ENCODE measurements at places on chromosomes 6 and 20. TPM values are rescaled to one million over a fixed set of nuclear protein-coding genes. Genes with fewer than 3 reads are reported as not detected.

Gene MAK
- 0.22 TPM for total RNA-seq

GRCh38 chr6:106167096-106167814 is 81.1 kb downstream of the PRDM1 start:
- DNase-seq, result no peak

GRCh38 chr6:4936681-4937041 is 67.2 kb downstream of the RPP40 start:
- DNase-seq, result no peak

DNA sequence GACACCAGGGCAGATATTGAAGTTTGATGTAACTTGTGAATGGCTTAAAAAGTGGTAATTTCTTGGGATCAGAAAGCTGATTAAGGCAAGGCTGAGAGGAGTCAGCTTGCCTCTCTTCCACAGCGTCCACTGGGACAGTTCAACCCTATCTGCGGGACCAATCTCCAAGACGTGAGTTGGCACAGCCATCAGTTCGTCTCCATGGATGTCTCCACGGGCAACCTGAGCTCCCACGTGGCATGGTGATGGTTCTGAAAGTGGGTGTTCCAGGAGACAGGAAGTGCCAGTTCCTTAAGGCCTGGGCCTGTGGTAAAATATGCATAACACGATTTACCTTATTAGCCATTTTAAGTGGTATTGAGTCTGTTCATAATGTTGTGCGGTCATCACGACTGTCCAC is 67.9 kb upstream of the BHLHE23 start:
- DNase-seq, result no peak

DNA sequence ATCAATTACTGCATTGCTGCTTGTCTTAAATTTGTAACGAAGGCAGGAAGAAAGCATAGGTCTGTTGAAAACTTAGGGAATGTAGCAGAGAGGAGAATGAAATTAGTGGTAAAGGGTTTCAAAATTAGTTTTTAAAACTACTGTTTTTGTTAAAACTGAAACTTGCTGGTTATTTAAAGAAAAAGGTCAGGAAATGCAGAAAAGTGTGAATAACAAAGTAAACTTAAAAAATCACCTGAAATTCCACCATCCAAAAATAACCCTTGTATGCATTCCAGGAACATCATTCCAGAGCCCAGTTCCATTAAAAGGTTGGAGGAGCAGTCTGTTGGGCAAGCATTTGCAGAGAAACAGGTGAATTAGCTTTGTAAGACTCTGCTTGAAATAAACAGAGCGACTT is 3.1 kb upstream of the MOXD1 start:
- DNase-seq, result no peak

Gene EYA4
- total RNA-seq, result not detected

GRCh38 chr6:124963416-124963785 is 1.2 kb downstream of the RNF217 start:
- no peak for DNase-seq

Gene ESR1
- 0.17 TPM for total RNA-seq

DNA sequence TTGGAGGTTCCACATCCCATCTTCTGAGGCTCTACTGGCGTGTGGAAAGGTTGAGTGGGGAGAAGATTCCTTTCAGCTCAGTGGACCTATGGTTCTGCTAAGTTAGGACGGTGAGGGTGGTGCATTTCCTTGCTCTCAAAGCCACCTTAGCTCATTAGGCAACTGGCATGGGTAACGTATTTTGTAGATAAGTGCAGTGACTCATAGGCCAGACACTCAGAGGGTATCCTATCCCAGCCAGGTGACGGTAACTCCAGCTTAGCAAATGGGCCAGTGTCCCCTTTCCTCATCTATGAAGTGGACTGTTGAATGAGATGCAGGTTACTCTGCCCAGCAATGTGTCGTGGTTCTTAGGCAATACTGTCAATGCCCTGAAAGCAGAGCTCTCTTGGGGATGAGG is 3.7 kb downstream of the RPS6KA2 start:
- no peak for DNase-seq

- DNase-seq, result peak; percentile 32
Measured at GRCh38 chr6:170292407-170293158, 1.7 kb upstream of the DLL1 start.

- DNase-seq, result no peak
Measured at GRCh38 chr6:121437851-121438651, 2.6 kb downstream of the GJA1 start.

DNA sequence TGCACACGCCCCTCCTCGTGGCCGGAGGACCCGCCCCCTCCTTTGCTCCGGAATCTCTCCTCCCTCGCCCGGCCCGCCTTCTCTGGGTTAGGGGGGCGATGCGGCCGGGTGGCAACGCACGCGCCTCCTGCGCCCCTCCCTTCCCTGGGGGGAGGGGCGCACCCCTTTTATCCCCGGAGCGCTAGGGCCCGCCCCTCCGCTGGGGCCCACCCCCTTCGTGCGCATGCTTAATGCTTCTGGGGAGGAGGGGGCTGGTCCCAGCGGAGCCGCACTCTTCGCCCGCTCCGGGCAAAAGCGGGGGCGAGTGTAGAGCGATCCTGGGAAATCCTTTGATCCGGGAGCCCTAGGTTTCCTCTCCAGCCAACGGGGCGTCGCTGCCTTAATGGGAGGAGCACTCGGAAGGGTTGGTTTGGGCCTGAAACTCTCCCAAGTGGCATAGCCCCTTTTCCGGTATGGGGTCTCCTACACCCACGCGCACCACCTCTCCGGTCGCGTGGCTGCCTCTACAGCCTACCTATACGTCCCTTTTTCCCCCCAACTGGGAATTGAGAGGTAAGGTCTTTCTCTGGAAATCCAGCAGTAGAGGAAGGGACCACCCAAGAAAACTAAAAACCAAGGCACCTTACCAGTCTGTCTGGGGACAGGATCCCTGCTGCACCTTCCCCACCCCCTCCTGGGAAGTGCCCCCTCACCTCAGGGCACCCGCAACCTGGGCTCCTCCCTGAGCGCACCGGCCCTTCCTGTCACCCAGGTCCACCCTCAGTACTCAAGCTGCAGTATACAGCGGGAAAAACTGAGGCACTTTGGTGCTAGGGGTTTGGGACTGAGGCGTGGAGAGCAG is 2.1 kb downstream of the SOX12 start:
- peak; percentile 72 for DNase-seq

Gene TMEM74B
- total RNA-seq, result 25.7 TPM

DNA sequence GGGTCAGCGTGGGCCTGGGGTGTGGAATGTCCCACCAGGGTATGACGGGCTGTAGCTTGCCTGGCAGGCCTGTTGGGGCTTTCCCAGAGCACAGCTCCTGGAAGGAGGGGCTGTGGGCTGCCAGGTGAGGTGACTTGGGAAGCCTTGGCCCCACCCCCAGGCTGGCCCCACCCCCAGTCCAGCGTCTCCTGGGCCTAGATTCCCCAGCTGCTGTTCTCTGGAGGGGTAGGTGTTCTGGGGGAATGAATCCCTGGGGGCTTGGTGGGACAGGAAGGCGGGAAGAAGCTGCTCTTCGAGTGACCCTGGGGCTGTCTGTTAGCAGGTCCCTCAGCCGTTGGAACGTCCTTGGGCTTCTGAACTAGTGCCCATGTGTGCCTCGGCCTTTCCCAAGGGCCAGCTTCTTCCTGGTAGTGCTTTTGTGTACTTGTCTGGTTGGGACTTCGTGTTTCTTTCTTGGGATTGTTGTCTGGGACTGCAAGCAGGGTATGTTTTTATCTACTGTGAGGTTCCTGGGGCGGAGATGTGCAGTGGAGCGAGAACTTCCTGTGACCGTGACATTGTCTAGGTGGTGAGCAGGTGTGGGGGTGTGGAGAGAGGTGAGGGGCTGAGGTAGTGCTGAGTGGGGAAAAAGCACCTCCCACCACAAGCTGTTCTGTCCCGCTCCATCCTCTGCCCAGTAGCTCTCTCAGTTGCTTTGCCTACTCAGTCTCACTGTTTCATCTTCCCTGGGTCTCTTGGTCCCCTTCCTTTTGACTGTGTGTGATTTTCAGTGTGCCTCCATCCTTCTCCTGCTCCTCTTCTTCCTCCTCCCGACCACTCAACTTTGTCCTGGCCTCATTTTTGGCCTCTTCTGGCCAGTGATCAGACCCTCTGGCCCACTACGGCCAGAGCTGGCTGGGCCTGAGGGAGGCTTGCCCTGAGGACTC is 1.3 kb upstream of the DDR1 start:
- peak; percentile 54 for DNase-seq

- DNase-seq, result peak; percentile 83
Measured at GRCh38 chr6:109793792-109794191, 102.7 kb downstream of the FIG4 start.

Gene RNF182
- 6.5 TPM for total RNA-seq

GRCh38 chr20:44170816-44171410 is 16.1 kb downstream of the JPH2 start:
- DNase-seq, result no peak

- DNase-seq, result no peak
Measured at GRCh38 chr6:112225691-112226090, 28.7 kb downstream of the LAMA4 start.

- DNase-seq, result no peak
Measured at GRCh38 chr20:958936-959815, 42.9 kb downstream of the RSPO4 start.

- no peak for DNase-seq
Measured at GRCh38 chr20:24303393-24304170, 165.8 kb upstream of the SYNDIG1 start.

DNA sequence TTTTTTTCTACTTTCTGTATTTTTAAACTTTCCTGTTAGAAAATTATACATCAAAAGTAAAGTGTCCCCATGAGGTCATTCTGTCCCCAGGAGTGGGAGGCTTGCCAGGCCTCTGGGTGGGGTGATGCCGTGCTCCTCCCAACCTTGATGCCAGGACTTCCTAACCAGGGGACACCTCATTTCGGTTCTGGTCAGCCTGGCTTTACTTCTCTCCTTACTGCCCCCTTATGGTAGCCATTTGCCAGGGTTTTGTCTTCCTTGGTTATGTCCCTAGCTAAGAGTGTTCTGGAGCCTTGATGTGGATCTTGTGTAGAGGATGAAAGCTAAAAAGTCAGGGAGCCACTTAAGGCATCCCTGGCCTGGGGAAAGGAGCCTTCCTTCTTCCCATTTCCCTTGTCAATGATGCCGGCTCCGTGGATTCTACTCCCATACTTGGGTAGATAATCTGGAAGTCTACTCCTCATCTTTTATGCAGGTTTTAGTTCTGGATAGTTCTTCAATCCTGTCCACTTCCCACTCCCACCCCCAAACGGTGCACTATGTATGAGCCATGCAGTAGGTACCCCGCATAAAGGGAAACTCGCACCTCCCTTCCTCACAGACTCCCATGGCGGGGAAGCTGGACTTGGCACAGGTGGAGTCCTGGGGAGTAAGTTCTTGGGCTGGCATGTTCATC is 164.1 kb upstream of the SALL4 start:
- DNase-seq, result peak; percentile 81

GRCh38 chr20:37361336-37361735 is 15.4 kb downstream of the SRC start:
- no peak for DNase-seq

DNA sequence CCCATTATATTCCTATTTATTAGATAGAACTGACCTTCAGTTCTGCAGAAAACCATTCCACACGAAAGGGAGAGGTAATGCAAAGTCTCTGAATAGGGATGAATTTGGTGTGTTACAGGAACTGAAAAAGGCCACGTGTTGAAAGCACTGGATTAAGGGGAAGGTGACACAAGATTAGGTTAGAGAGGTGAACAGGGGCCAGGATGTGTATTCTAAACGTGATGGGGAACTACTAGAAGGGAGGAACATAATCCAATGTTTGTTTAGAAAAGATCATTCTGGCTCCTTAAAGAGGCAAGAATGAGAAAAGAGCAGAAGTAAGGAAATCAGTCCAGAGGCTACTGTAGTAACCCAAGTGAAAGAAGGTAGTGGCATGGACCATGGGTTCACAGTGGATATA is 6.3 kb upstream of the ZKSCAN8 start:
- DNase-seq, result no peak

Gene WFDC12
- not detected for total RNA-seq

DNA sequence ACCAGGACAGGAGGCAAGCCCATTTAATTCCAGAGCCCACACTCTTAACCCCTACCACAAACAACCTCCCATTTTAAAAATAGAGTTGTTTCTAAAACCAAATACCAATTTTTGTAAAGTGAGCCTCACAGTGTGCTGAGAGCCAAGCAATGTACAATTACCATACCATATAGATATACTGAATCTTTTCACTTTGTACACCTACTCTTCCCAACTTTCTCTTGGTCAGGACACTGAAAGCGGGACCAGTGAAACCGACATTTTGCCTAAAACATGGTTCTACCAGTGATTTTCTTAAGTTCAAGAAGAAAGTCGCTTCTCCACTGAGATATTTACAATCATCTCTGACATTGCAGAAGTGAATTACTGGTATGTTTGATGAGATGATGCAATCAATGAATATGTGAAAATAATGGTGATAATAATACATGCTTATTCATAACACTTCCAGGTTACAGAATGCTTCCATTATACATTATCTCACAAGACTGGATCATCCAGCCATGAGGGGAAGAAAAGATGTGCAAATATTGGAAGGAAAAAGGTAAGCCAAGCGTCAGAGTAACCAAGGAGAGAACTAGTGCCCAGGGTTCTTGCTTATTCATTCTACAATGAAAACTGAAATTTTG is 74.1 kb downstream of the HIVEP2 start:
- no peak for DNase-seq

GRCh38 chr6:143545976-143546547 is 34.5 kb upstream of the FUCA2 start:
- no peak for DNase-seq

DNA sequence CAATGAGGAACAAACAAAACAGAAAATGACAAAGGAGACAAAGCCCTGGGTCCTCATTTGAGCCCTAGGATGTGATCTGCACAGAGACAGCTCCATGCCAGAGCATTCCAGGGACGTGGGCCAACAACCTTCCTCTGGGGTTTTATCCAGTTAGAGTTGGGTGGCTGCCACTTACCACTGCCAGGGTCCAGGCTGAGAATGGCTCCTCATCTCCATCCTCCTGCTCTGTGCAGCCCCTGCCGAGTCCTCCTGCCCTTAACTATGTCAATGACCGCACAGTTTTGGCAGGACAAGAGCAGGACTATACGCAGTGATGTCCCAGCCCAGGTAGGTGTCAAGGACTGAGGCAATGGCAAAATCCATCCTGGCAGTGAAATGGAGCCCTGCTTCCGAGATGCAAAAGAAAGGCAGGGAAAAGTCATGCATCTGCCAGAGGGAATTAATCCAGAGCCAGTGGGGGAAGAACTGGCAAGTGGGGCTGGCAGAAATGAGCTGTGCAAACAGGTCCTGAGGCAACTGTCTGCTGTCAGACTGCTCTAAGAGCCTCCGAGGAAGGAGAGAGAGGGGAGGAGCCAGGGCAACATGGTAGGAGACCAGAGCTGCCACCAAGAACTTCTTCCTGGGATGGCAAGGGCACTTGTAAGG is 449.4 kb downstream of the PTPRT start:
- no peak for DNase-seq

GRCh38 chr6:44000164-44000842 is 126.9 kb downstream of the MRPL14 start:
- DNase-seq, result peak; percentile 65

- no peak for DNase-seq
Measured at GRCh38 chr20:44039147-44039546, 124.5 kb downstream of the TOX2 start.

Data from HCT116 (cell line).